A549 treated with dexamethasone at 1 μM for 4 hours (cell line): ENCODE measurements at places on chromosomes 5 and 9. TPM values are rescaled to one million over a fixed set of nuclear protein-coding genes. Genes with fewer than 3 reads are reported as not detected.

The CBY3 gene
- not detected in 5 replicates for total RNA-seq

The OTP gene
- total RNA-seq, result 0.08 to 0.12 TPM (median 0.11 TPM) in 5 replicates

The ADGRV1 gene
- 0.45 to 0.84 TPM (median 0.65 TPM) in 5 replicates for total RNA-seq

The PCDHA11 gene
- 0.07 to 0.34 TPM (median 0.11 TPM) in 5 replicates for total RNA-seq

The FBP2 gene
- total RNA-seq, result 0.09 TPM in 1 of 5 replicates, not detected in the others

The CETN3 gene
- 22.5 to 35.8 TPM (median 24.9 TPM) in 5 replicates for total RNA-seq

The DRD1 gene
- total RNA-seq, result 0.02 to 0.15 TPM (median 0.06 TPM) in 5 replicates

The ATP10B gene
- total RNA-seq, result not detected in 5 replicates

The SMIM32 gene
- total RNA-seq, result not detected in 5 replicates

The HOMER1 gene
- 4.0 to 7.0 TPM (median 6.3 TPM) in 5 replicates for total RNA-seq

The MSX2 gene
- total RNA-seq, result 3.2 to 3.6 TPM (median 3.6 TPM) in 5 replicates

The F12 gene
- 14.4 to 21.3 TPM (median 19.4 TPM) in 5 replicates for total RNA-seq

The NUTM2F gene
- not detected in 5 replicates for total RNA-seq

The TGFBR1 gene
- total RNA-seq, result 50.6 to 105 TPM (median 90.6 TPM) in 5 replicates

The OR1J2 gene
- not detected in 5 replicates for total RNA-seq
